GM12878 (cell line): ENCODE measurements at places on chromosomes 2 and 18. TPM values are rescaled to one million over a fixed set of nuclear protein-coding genes. Genes with fewer than 3 reads are reported as not detected.

The OTOS gene
- total RNA-seq: not detected in 2 replicates

GRCh38 chr2:120064664-120065063, 51.8 kb downstream of the EPB41L5 start:
- DNase-seq: no peak

DNA sequence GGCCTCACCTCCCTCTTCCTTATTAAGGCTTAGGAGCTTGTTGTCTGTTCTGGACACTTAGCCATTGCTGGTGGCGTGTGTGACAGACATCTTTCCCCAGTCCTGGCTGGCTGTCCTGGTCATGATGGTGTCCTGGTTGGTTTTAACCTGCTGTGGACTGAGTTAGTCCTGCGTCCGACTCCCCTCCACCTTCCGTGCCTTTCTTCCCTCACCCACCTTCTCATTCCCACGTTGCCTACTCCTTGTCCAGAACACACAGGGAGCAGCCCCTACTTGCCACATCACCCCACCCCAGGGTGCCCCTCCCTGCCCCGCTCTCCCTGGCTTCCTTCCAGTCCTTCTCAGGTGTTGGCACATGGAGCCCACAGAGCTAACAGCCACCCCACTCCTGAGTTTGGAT, 9.5 kb downstream of the ANO7 start:
- no peak for DNase-seq

DNA sequence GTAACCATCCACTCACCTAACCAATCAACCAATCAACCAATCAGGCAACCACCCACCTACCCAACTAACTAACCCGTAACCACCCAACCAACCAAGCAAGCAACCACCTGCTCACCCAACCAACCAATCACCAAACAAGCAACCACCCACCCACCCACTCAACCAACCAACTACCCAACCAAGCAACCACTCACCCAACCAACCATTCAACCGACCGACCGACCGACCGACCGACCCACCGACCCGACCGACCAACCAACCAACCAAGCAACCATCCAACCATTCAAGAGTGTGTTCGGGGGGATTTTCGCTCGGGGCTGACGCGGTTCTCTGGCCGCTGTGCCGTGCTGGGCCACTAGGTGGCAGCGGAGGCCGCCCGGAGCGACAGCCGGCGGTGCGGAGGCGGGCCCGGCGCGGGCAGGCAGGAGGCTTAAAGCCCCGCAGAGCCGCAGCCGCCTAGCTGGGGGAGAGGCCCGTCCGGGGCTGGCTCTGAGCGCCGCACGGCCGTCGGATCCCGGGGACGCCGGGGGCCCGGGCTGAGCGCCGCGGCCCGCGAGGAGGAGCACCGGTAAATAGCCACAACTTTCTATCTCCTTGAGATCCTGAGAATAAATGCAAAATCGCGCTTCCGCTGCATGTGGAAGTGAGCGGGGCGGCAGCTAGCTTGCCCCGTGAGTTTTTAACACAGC, at the start of gene MC5R:
MC5R (plus strand) TSS at position 443 of the 689 bp plus-strand sequence. CDS start 1,617 bp downstream, outside the sequence.
- DNase-seq: no peak

GRCh38 chr2:142840436-142840835, 37.0 kb upstream of the KYNU start:
- DNase-seq: no peak

The TMEM200C gene
- not detected in 2 replicates for total RNA-seq

DNA sequence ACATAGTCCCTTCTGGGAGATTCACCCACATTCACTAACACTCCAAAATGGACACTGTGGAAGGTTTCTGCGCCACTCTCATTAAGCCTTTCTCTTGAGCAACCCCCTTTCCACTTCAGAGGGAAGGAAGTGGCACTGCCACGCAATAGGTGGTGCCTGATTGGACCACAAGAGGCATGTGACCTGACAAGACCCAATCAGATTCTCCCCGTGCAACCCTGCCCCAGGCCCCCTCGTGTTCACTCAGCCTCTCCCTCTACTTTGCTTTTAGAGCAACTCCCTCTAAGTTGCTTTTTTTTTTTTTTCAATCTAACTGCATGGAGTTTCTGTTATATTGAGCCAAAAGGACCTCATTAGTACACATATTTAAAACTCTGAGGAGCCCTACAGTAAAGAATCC, 158.0 kb downstream of the EN1 start:
- no peak for DNase-seq

The LINC00305 gene
- not detected in 2 replicates for total RNA-seq

The FAHD2B gene
- total RNA-seq: 19.8 and 20.1 TPM in 2 replicates

The CLEC4F gene
- total RNA-seq: not detected in 2 replicates

The EHD3 gene
- 10.8 and 10.9 TPM in 2 replicates for total RNA-seq
